ENCODE measurements at places on chromosomes 5 and 9.

DNA sequence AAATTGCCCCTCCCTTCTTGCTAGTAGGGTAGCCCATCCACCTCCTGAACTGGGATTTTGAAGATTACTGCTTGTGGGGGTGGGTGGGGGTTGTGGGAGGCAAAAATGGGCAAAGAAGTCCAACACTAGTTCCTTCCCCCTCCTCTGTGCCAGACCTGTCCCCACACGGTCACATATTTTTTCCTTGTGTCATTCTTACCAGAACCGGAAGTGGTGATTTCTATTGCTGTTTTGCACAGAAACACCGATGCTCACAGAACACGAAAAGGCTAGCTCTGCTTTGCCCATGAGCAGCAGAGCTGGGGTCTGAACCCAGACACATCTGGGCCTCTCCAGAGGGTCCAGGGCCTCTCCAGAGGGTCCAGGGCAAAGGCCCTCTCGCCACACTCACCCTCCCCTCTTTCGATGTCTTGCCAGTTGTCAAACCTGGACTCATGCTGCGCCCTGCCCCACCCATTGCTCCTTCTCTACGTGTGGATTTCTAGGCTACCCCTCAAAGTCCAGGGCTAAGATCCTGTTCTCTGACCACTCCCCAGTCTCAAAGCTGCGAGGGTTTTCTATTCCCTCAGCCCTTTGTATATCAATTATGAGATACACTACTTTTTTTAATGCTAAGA lies 264.4 kb upstream of the MSX2 start:
- no peak for DNase-seq

- peak; percentile 33 for DNase-seq
Measured at GRCh38 chr5:122844910-122845228, 544 bp upstream of the SNX24 start.

DNA sequence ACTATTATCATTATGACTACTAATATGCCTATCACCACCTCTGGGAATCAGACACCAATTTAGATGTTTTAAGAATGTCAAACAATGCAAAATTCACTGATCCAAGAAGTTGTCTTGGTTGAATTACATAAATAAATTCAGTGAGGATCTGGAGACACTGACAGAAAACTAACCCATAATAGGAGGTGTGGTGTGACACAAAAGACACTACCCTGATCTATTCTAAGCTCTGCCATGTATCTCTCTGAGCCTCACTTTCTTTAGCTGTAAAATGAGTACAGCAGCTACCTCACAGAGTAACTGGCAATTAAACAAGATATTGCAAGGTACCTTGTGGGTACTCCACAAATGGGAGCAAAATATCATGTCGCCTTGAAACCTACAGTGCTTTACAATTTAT lies 7.5 kb downstream of the CDK5RAP2 start:
- DNase-seq, result no peak

DNA sequence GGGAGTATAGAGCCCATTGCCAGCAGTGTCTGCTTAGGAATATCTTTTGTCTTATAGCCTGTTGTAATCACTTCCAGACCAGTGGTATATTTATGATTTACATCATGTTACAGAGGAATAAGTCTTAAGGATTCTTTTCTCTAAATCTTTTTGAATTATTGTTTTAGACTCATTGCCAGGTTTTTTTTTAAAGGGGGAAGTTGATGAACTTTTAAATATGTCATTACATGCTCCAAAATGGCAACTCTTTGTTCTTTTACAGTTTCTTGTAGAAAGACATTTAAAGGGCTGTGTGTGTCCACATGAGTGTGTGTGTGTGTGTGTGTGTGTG lies 59.4 kb upstream of the NFIB start:
- no peak for DNase-seq

- no peak for DNase-seq
Measured at GRCh38 chr9:131623655-131624330, 78.5 kb downstream of the PRRT1B start.

DNA sequence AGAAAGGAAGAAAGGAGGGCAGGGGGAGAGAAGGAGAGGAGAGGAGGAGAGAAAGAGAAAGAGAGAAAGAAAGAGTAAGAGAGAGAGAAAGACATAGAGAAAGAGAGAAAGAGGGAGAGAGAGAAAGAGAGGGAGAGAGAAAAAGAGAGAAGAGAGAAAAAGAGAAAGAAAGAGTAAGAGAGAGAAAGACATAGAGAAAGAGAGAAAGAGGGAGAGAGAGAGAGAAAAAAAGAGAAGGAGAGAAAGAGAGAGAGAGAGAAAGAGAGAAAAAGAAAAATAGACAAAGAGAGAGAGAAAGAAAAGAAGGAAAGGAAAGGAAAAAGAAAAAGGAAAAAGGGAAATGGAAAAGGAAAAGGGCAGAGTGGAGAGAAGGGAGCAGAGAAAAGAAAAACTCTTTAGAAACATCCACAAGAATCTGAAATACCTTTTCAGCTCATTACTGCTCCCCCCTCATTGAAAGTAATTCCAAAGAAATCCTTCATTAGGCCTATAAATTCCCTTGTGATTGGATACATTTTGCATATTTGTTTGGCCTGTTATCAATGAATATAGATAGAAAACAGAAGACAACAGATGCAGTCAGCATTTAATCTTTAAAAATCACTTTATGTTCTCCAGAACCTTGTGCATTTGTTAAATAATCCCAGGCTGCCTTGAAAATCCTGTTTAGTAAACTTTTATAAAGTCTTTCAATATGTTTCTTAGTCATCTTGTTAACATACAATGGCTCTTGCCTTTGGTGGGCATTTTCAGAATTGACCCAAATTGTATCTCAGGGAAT lies 411.5 kb downstream of the NFIB start:
- DNase-seq, result no peak

DNA sequence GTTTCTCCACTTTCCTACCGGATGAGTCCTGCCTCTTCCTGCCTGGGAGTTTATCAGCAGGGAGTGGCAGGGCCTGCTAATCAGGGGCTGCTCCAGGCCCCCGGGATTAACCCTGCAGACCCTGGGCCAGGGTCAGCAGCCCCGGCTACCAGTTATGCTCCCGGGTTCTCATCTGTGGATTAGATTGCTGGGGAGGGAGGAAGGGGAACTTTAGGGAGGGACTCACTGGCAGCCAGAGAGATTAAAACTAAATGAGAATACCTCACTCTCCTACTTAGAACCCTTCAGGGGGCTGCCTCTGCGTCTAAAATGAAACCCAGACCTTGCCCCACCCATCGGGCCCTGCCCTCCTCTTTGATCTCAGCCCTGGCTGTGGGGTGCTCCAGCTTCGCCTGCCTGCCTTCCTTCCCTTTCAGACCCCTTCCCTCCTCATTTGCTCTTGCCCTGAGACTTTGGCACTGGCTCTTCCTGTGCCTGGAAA lies 130.5 kb upstream of the HAND1 start:
- no peak for DNase-seq

Measured in T1000 (cell line).